ENCODE measurements at places on chromosomes 4 and X.

DNA sequence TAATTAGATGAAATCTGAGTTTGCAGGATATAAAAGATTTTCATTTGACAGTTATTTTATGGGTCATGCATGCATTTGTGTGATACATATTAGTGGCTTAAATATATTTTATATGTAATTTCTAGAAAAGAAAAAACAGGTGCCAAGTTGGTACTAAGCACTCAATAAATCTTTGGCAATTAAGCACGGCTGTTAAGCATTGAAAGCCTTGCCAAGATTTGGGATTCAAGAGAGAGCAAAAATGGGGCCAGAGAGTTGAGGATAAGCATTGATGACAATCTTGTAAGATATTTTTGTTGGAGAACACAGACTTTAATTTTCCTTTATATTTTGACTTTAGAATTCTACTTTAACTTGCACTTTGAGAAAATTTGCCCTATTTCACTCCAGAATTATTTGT is 249.8 kb upstream of the MAD2L1 start:
- DNase-seq, result no peak

DNA sequence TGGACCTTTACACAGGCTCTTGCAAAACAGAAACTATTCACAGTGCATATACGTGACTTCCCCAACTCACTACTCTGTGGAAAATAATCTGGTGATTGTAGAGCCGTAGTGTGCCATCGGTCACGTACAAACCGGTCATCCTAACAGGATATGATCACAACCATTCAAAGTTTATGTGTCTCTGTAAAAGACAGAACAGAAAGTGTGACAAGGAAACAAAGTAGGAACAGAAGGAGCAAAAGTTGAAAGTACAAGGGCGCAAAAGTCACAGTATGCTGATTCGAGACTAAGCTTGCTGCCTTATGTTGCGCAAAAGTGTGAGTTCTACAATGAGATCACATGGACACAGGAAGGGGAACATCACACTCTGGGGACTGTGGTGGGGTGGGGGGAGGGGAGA is 18.6 kb downstream of the MEPE start:
- DNase-seq, result no peak

DNA sequence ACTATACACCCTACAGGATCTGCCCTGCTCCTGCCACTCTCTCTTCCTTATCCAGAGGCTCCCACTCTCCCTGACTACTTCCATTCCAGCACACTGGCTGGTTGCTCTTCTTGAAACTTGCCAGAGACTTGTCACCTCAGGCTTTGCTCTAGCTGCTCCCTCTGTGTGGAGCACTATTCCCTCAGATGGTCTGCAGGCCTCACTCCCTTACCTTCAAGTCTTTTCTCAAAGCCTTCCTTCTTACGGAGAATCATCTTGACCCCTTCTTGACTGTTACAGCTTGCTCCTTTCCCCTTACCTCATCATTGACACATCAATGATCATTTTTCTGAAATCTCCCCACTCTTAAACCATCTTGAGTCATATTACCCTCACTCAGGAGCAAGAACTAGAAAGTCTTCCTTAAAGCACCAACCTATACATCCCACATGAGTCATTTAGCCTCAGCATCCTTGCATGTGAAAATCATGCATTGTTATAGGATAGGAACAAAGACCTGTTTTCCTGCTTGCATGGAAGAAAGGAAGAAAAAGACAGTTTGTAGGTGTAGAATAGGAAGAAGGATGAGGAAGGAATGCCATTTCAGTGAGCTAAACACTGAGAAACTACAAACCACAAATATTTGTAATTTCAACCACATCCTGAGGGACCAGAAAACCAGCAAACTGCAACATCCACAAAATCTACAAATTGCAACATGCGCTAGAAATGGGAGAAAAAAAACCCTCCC is 55.7 kb downstream of the ANTXR2 start:
- DNase-seq, result no peak

GRCh38 chr4:40530961-40531635 is 98.6 kb downstream of the RBM47 start:
- DNase-seq, result no peak
